ENCODE measurements at places on chromosomes 6 and 20.

GRCh38 chr20:33731693-33732165 is at the start of gene ZNF341:
TSS of gene ZNF341 (plus strand) at chr20:33731996. CDS start at chr20:33732022, 26 bp downstream.
- DNase-seq: peak; percentile 90

DNA sequence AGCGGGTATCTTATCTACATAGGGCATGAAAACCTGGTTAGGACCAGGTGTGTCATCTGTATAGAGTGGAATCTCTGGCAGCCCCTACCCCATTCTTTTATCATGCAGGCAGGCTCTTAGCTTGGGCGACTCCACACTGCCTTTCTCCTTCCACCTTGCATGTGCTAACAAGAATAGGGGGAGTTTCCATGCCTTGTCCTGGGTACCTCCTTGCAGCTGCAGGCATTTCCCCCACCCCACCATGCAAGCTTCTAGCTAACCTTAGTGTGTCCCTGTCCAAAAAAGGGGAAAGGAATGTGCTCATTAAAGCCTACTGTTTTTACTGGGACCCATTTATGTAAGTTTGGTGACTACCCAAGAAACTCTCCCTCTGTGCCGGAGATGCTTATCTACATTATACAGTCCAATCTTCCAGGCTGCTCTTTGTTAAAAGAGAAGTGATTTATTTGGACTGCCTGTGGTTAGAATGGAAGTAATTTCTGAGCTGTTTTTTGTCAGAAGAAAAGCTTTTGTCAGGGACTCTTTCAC is 10.5 kb upstream of the CEP43 start:
- DNase-seq: no peak

- no peak for DNase-seq
Measured at GRCh38 chr6:33733709-33734007, 13.0 kb downstream of the IP6K3 start.

DNA sequence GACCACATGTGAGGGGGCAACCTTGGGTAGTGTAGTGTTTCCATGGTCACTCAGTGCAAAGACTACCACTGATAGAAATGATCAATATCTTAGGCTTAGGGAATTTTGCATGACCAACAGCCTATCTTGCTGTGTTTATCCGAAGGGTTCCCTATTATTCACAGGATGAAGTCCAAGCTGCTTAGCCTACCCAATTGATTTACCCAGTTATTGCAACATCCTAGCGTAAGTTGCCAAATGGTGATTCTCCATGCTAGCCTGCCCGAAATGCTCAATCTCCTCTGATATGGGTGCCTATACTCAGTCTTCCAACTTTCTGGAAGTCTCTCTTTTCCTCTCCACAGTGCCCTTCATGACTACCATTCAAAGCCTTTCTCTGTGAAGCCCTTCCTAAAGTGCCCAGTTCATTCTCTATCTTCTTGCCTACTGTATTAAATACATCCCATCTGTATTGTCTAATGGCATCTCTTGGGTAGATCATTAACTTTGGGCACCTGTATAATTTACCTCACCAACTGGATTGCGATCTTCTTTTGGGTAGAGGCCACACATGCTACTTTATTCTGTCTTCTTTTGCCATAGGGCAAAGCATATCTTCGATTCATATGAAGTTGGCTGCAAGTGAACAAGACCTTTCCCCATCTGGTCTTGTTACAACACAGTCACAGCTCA is 240.5 kb downstream of the CLIC5 start:
- DNase-seq: no peak

GRCh38 chr6:16109659-16110305 is 19.1 kb upstream of the MYLIP start:
- DNase-seq: no peak

DNA sequence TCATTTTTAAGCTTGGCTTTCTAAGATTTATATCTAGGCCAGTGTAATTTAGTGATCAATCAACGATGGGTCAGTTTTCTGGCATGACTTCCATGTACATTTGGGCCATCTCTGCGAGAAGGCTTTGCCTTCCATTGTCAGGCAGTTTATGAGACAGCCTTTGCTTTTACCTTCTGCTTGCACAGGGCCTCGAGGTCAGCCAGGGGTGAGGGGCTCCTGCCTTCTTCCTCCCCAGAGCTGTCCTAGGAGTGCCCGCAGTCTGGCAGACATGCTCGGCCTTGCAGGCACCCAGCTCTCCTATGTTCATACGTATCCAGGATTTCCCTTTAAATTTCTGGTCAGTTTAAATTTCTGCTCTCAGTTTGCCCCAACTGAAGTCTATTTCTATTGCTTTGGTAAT is 367.2 kb downstream of the SMOC2 start:
- DNase-seq: no peak

- no peak for DNase-seq
Measured at GRCh38 chr20:59600472-59600871, 3.9 kb upstream of the PHACTR3 start.

- DNase-seq: no peak
Measured at GRCh38 chr6:127854009-127854408, 46.8 kb downstream of the THEMIS start.

DNA sequence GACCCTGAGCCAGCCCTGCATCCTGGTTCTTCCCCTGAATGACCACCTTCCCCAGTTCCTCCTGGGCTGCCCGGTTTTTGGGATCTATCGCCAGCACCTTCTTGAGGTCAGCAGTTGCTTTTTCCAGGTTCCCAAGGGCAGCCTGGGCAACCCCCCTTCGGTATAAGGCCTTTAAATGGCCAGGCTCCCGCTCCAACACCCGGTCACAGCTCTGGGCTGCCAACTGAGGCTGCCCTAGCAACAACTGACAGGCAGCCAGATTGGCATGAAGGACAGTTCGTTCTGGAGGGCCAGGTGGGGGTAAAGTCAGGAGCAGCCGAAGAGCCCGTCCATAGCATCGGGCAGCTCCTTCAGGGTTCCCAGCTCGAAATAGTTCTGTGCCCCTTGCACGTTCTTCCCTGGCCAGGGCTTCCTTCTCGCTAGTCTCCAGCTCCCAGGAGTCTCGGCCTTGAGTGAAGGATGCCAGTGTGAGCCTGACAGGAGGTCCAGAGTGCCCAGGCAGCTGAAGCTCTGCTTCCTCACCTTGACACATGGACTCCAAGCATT is 778 bp upstream of the ATF6B start:
- no peak for DNase-seq

GRCh38 chr6:143193571-143194094 is 132.9 kb downstream of the AIG1 start:
- no peak for DNase-seq

- DNase-seq: no peak
Measured at GRCh38 chr6:84421031-84421430, 193.6 kb upstream of the CEP162 start.

DNA sequence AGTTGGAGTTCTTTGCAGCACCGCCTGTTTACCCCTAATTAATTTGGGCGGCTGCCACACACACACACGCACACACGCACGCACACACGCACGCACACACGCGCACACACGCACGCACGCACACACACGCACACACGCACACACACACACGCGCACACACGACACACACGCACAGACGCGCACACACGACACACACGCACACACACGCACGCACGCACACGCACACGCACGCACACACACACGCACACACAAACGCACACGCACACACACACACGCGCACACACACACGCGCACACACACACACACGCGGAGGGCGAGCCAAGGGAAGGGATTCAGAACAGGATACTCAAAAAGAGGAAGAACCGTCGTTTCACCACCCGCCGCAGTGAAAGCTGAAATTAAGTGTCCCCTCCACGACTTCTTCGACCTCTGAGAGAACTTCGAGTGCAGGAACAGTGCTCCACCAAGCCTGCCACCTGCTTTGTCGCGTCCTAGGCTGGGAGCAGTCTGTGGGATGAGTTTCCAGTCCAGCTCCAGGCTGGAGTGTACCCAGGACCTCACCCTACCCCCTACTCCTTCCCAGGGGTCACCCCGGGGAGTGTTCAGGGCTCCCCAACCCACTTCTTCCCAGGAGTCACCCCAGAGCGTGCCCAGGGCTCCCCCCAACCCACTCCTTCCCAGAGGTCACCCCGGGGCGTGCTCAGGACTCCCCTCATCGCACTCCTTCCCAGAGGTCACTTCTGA is 1.1 kb downstream of the RNASET2 start:
- no peak for DNase-seq

- DNase-seq: no peak
Measured at GRCh38 chr6:108748055-108748454, 100.2 kb upstream of the ARMC2 start.

GRCh38 chr6:128886706-128887105 is 3.8 kb downstream of the LAMA2 start:
- DNase-seq: no peak

DNA sequence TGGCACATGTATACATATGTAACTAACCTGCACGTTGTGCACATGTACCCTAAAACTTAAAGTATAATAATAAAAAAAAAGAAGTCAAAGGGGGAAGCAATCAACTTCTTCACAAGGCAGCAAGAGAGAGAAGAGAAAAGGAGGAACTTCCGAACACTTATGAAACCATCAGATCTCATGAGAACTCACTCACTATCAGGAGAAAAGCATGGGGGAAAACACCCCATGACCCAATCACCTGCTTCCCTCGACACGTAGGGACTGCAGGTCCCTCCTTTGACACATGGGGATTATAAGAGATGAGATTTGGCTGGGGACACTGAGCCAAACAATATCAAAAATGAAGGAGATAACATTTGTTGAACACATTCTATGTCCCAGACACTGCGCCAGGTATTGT is 94.8 kb upstream of the PHACTR1 start:
- DNase-seq: no peak

- no peak for DNase-seq
Measured at GRCh38 chr6:149896491-149896890, 1.4 kb downstream of the RAET1E start.

DNA sequence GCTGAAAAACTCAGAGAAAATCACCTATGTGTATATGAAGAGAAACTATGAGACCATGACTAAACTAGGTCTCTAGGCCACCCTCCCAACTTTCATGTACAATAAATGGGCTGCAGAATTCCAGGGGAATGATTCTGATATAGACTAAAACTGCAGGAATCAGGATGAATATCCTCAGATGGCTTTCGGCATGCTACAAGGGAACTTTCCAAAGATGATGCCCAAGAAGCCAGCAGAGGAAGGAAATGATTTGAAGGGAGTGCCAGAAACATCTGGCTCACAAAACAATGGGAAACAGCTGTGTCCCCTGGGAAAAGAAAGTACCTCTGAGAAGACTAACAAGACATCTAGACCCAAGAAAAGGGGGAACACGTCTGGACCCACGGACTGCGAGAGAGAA is 41.1 kb downstream of the PLN start:
- no peak for DNase-seq

DNA sequence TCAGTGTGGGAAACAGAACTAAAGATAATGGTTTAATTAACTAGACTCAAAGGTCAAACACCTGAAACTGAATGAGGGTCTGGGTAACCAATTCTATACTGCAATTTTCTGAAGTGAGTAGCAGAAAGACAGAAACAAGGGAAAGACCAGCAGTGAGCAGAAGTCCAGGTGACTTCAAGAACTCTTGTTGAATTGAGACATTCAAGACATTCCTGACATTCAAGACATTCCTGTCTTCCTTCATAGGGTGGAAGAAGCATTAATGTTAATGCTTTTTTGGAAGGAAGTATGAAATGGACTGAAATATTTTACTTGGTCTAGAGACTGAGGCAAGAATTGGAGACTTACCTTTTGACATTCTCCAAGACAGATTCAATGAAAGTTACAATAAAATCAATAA is 529.9 kb upstream of the MMS22L start:
- no peak for DNase-seq

DNA sequence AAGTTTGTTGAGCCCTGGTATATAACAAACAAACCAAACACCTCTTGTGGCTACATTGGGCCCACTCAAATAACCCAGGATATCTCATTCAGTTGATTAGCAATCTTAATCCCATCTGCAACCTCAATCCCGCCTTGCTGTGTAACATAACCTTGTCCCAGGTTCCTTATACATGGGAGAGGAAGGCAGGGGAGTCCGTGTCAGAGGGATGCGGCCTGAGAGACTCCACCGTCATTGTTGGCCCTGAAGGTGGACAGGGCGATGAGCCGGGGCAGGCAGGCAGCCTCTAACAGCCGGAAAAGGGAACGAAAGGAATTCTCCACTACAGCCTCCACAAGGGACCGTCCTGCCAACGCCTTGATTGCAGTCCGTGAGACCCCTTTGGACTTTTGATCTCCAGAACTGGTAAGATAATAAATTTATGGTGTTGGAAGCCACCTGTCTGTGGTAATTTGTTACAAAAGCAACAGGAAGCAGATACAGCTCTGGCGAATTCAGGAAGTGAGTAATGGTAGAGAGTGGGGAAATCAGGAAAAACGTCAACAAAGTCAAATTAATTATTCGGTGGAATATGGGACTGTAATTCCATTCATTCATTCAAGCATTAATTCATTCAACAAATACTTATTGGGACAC is 124.5 kb upstream of the SALL4 start:
- no peak for DNase-seq

Measured in activated CD4-positive, CD25-positive, alpha-beta regulatory T cell treated with anti-CD3 and anti-CD28 coated beads, Interleukin-2, amount 50 U/mL, for 72 hours (primary cell).